ENCODE measurements at places on chromosomes 2 and 18.

DNA sequence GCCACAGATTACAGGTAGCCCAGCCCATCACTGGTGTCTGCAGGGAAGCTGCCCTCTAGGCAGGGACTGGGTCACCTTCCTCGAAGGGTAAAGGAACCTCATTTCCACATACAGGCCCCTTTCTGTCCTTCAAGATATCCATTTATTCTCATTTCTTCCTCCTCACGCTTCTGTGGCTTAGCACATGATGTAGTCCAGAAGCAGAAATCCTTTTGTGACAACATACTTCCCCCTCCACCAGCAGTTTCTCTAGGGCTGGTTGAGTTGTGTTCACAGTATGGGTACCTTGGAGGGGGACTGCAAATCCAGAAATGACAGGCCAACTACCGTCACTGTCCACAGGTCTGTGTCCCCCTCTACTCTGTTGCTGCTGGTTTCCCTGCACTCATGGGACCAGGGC lies 364.9 kb downstream of the ANAPC1 start:
- DNase-seq: no peak

DNA sequence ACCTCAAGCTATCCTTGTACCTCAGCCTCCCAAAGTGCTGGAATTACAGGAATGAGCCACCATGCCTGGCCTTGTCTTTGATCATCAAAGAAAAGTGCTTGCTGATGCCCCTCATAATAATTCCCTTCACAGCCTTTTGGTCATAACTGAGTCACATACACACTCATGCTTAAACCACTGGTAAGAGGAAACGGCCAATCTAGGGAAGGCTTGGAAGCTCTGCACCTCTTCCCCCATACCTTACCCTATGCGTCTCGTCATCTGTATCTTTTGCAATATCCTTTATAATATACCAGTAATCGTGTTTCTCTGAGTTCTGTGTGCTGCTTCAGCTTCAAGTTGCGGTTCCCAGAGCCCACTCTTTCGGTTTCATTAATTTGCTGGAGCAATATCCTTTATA lies 4.8 kb upstream of the RNF138 start:
- no peak for DNase-seq

DNA sequence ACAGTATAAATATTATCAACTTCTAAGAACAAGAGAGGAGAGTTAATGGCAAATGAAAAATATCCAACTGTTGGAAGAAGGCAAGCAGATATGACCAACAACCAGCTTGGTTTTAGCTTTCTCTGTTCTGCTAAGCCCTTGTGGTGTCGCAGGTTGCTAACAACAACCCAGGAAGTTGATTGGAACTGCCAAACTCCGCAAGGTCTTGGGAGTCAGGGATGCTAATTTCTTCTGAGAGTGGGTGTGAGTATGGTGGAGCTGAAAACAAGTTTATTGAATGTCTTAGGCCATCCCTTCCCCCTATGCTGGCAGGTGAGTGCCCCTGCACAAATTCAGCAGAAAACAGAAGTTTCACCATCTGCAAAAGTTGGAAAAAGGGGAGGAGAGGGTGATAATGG lies 17.5 kb downstream of the BZW1 start:
- no peak for DNase-seq

DNA sequence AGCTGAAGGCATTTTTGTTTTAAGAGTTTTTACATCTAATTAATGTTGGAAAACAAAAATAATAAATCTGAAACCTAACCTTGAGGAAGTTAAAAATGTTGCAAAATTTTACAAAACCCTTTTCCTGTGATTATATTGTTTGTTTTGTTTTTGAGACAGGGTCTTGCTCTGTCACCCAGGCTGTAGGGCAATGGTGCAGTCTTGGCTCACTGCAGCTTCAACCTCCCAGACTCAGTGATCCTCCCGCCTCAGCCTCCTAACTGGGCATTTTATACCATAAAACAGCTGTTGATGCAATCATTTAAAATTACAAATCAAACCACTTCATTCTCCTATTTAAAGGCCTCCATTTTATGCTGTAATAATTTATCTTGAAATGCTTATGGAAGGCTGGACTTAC lies 1.7 kb upstream of the ZNF24 start:
- no peak for DNase-seq

GRCh38 chr18:67261931-67262552 lies 254.5 kb downstream of the DSEL start:
- DNase-seq: no peak

GRCh38 chr18:78510636-78511035 lies 469.0 kb upstream of the SALL3 start:
- no peak for DNase-seq

DNA sequence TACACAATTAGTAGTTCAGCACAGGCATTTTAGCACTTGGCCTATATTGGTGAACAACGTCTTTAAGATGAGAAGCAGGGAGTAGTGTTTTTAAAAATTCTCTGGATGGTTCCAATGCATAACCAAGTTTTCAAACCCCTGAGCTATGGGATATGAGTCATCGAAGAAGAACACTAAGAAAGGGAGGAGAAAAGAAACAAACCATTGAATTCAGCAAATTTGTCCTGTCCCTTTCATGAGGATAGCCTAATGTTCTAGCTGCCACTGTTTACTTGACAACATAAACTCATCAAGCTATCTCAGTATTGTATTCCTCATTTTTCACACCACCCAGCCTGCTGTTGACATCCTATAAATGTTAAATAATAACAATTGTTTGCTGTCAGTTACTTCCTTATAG lies 158.0 kb downstream of the BARD1 start:
- DNase-seq: no peak

DNA sequence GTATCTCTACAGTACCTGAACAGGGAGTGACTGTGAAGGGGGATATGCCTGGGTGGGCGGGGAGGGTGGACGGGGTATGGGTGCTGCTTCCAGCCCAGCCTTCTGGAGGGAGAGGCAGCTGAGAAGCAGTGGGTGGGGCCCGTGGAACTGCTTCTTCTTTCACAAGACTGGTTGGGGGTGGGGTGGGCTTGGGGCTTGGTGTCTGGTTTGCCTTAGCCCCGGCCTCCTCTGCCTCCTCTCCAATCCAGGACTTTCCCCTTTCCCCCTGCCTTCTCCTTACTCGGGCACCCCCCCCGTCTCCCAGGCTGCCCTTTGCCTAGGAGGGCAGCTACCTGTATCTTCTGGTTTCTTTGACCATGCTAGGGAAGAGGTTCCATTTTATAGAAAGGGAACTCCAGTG lies 233.4 kb downstream of the DYSF start:
- DNase-seq: no peak

DNA sequence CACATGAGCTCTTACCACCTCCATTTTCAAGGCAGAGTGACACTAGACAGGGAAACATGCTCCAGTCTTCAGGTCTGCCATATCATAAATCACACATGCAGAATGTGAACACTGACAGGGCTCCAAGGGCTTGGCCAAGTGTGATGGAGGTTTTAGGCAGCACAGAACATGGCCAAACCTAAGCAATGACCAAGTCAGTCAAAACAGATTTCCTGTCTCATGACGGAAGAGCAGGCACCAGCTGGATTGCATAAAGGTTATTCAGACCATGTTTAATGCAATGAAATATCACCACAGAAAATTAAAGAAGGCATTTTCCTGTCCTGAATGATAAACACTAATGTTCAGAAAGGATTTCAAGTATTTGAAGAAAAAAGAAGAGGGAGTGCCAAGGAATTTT lies 72.5 kb downstream of the SUMO1 start:
- no peak for DNase-seq

DNA sequence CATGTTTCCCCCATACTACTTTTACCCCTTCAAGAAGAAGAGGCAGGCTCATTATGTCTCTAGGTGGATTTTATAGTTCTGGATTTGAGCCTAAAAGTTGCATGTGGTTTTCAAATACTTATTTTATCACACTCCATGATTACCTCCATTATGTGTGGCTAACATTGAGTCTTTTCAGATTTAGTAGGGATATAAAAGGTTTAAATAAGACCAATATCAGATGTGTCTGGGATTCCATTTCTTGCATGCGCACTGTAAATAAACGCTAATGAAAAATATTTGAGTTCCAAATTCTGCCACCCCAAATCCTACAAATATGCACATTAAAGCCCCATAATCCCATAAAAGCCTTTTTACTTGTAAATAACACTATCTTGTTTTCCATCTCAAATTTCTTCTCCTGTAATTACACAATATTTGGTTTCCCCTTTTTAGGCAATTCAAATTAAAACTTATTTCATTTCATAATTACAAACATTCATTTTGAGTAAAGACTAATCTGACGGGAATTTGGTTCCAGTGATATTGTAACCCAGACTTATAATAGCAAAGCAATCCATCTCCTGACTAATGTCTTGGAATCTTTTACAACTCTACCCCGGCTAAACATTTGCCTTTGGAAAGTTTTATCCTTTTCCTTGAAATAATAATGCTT lies 600.0 kb downstream of the SLC4A3 start:
- DNase-seq: no peak

- DNase-seq: no peak
Observed at GRCh38 chr18:64474255-64474654, 325.4 kb upstream of the LINC00305 start.

DNA sequence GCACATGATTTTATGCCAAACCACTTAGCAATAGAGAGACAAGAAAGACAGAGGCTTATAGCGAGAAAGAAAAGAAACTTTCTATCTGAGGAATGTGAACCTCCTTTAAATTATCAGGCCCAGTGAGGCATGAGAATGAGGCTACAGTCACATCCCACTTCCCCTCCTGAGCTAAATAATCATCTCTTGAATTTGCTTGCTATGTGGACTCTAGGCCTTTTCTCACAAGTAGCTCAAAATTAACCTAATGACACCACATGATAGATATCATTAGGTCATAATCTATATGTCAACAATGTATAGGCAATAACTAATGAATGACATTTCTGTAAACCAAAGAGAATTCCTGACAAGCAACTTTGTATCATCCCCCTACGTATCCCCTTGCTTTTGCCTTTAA lies 301.5 kb upstream of the MGAT5 start:
- DNase-seq: no peak

Data from activated CD4-positive, alpha-beta T cell treated with anti-CD3 and anti-CD28 coated beads, Interleukin-2, Interleukin-4, amounts not matched to agents 100 ng/mL and 50 ng/mL, durations not matched to agents 16 hours and 8 hours (primary cell).